ENCODE measurements at places on chromosomes 13 and 19. TPM values are rescaled to one million over a fixed set of nuclear protein-coding genes. Genes with fewer than 3 reads are reported as not detected.

The OR7A17 gene
- total RNA-seq: not detected

The SYT5 gene
- total RNA-seq: 19.9 TPM

The SIAH3 gene
- total RNA-seq: not detected

DNA sequence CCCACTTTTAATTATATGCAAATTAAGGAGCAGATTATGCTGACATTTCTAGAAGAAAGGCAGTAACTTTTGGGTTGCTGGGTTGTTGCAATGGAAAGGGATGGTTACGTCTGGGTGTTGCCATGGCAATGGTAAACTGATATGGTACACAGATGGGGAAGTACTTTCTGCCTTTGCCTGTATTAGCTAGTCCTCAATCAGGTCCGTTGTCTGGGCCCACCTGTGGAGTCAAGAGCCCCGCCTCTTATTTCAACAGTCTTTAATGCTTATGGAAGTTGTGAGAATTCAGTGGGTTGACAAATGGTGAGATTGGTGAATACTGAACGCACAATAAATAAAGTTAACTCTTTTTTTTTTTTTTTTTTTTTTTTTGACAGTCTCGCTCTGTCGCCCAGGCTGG is 30.6 kb upstream of the DPP9 start:
- peak; percentile 12 for DNase-seq

DNA sequence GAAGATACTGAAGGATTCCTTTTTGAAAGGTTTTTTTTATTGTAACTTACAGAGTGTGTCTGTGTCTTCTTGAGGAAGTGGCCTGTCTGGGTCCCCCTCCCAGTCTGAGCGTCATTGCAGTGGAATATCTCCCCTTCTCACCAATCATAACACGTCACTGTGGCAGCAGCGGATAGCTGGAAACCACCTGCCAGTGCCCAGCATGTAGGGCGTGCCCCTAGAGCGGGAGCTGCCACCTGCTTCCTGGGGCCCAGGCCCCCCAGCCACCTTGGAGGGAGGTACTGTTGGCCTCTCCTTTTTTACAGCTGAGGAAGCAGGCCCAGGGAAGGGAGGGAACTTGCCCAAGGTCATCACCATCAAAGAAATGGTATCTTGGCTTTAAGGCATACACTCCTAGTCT is 4.6 kb upstream of the DNM2 start:
- DNase-seq: no peak

DNA sequence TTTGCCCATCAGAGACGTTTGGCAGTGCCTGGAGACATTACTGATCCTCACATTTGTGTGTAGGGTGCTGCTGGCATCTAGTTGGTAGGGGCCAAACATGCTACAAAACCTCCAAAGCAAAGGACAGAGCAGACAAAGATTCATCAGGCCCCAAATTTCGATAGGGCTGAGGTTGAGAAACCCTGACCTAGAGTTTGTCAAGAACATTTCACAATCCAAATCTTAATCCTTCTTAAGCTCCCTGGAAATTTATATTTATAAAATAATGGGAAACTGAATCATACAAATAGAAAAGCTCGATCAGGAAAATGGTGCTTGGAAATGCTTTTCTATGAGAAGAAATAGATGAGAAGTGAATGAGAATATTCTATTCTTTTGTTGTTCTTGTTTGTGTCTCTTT is 273.6 kb downstream of the DCT start:
- no peak for DNase-seq

DNA sequence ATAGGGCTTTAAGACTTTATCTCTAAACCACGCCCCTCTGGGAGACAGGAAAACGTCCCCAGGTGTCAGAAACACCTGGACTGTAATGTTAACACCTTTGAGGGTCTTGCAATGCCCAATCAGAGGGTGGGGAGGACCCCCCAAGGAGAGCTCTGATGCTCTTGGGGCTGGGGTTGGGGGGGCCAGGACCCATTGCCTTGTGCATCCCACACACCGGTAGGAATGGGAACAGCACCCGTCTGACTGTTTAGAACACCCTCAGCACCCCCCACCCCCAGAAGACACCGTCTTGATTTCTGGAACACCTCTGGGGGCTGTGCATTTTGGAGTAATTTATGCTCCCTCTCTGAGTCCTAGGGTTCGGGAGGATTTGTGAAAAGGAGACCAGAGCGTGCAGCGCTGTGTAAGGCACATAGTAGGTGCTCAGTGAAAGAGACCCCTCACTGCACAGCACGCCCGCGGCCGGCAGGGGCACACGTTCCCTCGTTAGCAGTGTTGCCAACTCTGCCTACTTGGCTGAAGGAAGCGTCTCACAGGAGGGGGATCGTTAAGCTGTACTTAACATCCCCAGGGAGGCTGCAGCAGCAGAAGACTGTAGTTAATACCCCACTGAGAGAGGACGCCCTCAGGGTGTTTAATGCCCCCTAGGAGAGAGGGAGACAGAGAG is 2.8 kb upstream of the ERFL start:
- DNase-seq: no peak

DNA sequence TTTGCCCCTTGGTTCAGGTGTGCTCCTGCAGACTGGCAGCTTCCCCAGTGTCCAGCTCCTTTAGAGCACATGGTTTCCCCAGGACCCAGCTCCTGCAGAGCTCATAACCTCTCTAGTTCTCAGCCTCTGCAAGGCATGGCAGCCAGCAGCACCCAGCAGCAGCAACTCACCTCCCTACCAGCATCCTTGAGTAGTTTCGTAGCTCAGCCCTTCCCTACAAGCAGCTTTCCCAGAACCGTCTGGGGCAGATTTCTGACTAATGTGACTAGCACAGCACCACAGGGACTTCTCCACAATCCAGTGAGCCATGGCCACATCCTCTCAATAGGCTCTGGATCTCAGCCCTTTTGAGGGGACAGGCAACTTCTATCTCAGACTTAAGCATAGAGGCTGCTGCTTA is 14.1 kb upstream of the METTL21C start:
- no peak for DNase-seq

- DNase-seq: peak; percentile 3
Measured at GRCh38 chr13:35789335-35790165, 313.1 kb upstream of the MAB21L1 start.

GRCh38 chr13:46489586-46490023 is 63.4 kb upstream of the LRCH1 start:
- no peak for DNase-seq

DNA sequence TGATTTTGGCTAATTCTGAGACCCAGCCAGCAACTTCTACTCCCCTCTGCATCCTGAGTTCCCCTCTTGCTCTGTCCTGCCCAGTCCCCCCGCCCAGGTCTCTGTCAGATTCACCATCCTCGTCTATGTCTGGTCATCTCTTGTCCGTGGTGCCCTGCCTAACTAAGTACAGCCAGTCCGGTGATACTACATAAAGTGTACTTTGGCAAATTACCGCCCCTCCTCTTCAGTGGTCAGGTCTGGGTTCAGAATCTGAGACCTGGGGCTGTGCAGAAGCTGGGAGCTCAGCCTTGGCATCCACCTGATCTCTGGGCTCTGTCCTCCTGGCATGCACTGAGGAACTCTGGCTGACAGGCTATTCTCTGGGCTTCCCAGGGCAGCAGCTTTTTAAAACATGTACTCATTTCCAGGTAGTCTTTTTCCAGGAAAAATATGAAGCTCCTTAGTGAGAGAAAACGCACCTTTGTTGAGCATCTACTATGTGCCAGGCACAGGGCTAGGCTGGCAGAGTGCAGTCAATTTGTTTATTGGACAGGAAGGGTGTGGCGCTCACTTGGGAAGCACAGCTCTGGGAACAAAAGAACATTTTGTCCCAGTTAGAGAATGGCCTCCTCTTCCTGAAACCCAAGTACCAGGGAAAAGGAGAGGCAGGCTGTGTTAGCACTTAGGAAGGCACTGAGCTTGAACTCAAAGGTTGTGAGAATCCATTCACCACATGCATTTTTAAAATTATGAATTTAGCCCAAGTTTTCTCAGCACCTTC is 88.9 kb downstream of the TSHZ3 start:
- DNase-seq: no peak

- no peak for DNase-seq
Measured at GRCh38 chr13:27188239-27188638, 16.6 kb upstream of the USP12 start.

DNA sequence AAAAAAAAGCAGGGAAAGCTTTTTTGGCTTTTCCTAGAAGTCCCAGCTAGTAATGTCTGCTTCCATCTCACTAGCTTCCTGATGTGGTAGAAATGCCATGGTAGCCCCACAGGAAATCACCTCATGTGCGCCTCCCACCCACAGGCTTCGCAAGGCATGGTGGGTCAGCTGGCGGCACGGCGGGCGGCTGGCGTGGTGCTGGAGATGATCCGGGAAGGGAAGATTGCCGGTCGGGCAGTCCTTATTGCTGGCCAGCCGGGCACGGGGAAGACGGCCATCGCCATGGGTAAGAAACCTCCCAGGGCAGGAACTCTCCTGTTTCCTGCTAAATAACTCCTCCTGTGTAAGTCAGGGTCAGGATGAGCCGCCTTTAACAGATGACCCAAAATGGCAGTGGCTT is 10.4 kb downstream of the RUVBL2 start:
- DNase-seq: no peak
